ENCODE measurements at places on chromosomes 7 and 10. TPM values are rescaled to one million over a fixed set of nuclear protein-coding genes. Genes with fewer than 3 reads are reported as not detected.

DNA sequence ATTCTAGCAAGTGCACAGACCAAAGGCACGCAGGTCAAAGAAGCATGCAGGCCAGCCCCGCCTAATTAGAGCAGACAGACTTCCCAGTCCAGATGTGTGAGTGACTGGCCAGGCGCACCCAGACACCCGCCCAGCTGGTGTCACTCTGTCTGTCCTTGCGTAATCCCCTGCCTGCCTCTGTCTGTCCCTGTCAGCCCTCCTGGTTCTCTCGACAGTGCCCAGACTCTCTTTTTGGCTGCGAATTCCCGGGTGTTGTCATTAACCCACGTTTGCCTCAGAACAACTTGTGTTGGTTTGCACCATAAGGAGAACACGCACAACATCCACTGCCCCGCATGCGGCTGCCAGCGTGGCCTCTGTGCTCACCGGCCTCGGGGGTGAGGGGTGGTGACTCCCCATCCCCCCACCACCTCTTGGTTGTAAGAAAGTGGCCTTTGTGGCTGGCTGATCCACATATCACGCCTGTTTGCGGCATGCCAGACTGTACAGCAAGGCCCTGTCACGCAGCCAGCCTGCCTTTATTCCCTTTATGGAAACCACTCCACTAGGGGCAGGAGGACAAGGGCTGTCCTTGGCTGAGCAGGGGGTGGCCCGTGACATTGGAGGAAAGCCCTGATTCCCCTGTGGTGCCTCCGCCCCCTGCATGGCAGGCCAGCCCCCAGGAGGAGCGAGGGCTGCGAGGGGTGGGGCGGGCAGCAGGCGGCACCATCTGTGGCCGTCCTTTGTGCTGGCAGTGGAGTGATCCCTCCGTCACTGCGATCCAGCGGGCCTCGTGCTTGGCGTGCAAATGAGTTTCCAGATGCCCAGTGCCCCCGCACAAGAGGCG, 72.8 kb upstream of the PPIF start:
- DNase-seq: peak; percentile 92

- no peak for DNase-seq
Measured at GRCh38 chr10:121337427-121337826, 260.8 kb downstream of the FGFR2 start.

OGDHL gene
- 0.32 TPM for total RNA-seq

NOS3 gene
- 1.3 TPM for total RNA-seq

PNLIPRP3 gene
- total RNA-seq: not detected

GRCh38 chr7:157949711-157950110, 612.9 kb downstream of the DNAJB6 start:
- no peak for DNase-seq

ASIC3 gene
- total RNA-seq: under 0.01 TPM

NDUFB8 gene
- total RNA-seq: 162 TPM

- no peak for DNase-seq
Measured at GRCh38 chr10:6602700-6603084, 22.6 kb upstream of the PRKCQ start.

DYDC2 gene
- total RNA-seq: under 0.01 TPM

VWC2 gene
- not detected for total RNA-seq

Measured in fibroblast of villous mesenchyme (primary cell).